ENCODE measurements at places on chromosomes 7 and 10.

DNA sequence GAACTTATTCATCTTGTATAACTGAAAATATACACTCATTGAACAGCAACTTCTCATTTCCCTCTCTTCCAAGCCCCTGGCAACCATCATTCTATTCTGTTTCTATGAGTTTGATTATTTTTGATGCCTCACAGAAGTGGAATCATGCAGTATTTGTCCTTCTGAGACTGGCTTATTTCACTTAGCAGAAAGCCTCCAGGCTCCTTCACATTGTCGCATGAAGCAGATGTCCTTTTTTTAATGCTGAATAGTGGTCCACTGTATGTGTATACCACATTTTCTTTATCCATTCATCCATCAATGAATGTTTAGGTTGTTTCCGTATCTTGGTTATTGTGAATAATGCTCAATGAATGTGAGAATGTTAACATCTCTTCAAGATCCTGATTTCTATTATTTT lies 238.2 kb upstream of the KLF14 start:
- DNase-seq = no peak

DNA sequence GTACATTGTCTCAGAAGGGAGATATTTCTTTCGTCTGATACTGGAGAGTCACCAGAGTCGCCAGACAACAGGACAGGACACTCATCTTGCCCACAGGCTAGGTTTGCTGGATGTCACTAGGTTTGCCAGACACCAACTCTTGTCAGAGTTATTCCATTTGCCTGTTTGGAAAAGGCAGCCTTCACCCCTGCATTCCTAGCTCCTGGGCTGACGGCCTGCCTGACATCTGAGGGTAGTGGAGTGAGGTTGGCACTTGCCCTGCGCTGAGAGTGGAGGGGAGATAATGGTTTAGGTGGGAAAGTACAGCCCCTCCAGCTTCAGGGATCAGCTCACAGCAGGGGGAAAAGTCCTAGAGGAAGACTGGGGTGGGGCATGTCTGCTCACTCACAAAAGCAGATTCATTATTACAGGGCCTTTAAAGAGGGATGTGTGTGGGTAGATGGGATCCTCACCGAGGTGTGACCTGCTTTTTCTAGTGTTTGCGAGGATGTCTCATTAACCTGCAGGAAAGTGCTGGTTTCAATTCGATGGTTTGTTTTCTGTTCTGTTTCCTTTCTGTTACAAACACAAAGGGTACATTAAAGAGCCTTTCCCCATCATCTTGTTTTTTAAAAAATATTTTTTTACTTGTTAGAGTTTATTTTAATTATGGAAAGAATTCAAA lies 79.3 kb upstream of the TNS3 start:
- peak; percentile 40 for DNase-seq

DNA sequence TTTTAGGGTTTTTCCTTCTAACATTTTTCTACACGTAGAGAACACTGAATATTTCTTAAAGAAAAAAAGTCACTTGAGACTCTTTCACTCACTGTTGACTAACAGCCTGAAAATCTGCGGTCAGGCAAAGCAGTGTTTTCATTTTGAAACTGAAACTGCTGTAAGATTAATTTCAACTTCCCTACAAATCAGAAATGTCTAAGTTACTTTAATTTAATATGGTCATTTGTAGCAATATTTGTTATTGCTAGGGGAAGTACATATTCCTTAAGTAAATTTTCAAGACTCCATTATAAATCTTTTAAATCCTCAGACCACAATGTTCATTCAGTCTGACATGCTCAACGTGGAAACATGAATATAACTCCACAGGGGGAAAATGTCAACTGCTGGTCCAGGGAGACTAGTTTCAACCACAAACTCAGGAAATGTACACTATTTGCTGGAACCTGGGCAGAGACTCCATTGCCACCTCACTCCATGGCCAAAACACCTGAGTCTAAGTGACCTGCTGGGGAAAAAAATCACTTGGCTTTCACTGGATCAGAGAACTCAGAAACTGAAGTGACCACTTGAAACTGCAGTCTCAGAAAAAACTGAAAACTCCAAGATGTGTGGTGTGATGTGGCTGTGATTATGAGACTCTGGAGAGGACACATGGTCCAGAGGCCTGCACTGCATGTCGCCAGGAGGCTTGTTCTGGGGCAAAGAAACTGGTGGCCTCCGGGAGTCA lies 161.2 kb downstream of the TAX1BP1 start:
- DNase-seq = no peak

GRCh38 chr7:42359946-42360345 lies 122.9 kb upstream of the GLI3 start:
- no peak for DNase-seq

DNA sequence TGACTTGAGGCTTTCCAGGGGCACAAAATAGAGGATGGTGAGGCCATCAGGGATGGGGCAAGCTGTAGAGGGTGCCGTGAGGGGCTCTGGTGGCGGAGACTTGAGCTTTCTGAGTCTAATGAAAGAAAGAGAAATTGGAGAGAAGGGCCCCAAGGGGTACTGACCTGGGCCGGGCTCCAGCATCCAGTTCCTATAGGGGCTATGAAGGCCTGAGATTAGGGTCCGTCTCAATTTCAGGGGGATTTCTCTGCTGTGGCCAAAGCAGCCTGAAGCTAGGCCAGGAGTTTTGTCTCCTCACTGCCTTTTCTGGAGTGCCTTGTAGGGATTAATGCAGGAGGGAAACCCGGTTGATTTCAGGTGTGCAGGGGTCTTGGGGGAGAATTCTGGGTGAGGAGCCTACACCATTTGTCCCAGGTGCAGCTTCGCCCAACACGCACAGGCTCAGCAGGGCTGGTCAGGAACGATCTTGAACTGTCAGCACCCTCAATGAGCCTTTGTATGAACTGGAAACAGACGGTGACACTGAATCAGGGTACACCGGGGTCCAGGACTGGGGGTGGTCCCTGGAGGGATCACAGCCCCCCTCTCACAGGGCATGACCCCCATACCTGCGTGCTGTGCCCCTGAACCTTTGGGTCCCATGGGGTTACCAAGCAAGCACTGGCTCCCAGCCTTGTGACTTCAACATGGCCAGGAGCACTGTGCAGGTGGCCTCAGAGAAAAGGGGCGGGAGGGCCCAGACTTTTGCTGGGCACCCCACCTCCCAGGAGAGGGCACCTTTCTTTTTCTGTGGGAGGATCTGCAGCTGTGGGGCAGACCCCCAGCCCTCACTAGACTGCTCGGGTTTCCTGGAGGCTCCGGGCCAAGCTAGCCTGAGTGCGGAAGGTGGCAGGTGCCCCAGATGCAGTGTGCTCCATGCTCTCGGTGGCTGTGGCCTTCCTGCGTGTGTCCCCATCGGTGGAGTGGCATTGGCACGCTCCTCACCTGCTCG lies 122.9 kb upstream of the RET start:
- no peak for DNase-seq

DNA sequence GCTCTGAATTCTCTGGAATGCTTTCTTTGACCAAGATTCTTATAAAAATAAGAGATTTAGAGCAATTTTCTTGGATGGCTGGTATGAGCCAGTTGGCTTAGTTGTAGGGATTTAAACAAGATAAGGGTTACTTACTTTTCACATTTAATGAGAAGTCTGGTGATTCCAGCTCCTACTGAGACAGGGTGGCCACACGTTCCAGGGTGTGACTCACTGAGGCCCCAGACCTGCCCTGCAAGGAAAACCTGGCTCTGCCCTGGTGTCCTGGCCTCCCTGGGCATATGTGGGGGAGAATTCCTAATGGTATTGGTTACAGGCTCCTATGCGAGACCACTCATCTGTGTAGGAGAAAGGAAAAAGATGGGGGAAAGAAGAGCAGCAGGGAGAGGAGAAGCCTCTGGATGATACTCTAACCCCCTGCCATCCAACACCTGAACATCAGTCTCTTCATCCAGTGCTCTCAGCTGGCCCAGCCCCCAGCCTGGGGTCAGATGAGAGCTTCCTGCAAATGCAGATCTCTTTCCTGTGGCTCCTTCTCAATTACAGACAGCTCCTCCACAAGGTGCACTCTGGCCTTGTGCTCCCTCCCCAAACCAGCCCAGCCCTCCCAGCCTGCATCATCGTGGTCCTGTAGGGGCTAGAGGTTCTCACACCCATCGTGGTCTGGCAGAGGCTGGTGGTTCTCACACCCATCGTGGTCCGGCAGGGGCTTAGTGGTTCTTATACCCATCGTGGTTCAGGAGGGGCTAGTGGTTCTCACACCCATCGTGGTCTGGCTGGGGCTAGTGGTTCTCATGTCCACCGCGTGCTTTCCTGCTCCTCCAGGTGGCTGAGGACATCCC lies 139.9 kb downstream of the EGFR start:
- peak; percentile 60 for DNase-seq

- DNase-seq = no peak
Measured at GRCh38 chr7:76310102-76310957, 7.9 kb downstream of the HSPB1 start.

DNA sequence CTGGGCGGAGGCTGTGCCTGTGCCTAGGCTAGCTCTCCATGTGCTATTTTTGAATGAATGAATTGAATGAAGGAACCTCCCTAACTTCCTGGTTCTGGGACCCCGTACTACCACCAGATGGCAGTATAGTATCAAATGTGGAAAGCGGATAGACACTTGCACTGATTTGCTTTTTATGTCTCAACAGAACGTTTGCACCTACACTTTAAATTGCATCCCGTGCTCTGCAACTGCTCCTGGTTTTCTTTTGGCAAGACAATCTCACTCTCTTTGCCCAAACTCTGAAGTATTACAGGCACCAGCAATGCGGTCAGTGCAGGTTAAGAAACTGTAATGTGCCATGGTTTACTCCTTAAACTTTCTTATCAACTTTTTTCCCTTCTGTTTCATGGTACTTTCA lies 6.5 kb downstream of the FZD8 start:
- DNase-seq = no peak

DNA sequence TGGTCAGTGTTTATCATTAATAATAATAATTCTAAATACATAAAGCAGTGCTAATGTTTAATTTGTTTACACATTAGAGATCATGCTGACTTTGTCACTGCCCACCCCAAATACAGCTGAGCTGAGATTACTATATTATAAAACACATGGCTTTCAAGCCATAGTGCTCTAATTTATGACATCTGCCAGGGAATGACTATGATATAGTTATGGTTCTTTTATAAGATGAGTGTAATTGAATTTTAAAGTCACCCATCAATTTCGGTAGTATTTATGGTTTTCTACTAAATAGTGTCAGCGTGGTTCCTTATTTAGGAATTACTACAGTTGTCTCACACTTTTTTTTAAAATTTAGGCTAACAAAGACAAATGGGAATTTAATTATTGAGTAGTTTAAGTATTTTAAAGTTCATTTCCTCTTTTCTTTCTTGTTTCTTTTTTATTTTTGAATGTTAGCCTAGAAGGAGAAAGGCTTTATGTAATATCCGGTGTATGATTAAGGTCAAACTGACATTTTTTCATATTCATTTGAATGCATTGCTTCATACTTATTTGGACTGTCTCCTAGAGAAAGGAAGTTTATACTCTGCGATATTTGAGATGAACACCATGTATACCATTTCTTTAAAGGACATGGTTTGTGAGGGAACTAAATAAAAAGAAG lies 3.9 kb downstream of the CDK14 start:
- peak; percentile 24 for DNase-seq

DNA sequence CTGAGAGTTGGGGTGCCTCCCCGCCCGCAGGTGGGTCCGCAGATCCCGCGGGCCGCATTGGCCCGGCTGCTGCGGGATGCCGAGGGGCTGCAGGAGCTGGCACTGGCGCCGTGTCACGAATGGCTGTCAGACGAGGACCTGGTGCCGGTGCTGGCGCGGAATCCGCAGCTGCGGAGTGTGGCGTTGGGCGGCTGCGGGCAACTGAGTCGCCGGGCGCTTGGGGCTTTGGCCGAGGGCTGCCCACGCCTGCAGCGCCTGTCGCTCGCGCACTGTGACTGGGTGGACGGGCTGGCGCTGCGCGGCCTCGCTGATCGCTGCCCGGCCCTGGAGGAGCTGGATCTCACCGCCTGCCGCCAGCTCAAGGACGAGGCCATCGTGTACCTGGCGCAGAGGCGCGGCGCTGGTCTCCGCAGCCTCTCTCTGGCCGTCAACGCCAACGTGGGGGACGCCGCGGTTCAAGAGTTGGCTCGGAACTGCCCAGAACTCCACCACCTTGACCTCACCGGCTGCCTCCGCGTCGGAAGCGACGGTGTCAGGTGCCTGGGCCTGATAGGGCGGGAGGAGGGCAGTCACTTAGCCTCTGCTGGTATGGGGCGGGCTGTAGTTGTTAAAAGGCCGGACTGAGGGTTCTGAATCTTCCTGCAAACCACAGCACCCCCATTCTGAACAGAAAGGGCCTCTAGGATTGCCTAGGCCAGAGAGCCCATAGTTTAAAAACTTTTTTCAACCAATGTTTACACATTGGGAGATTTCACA lies 1.3 kb downstream of the FBXL15 start:
- DNase-seq = no peak

DNA sequence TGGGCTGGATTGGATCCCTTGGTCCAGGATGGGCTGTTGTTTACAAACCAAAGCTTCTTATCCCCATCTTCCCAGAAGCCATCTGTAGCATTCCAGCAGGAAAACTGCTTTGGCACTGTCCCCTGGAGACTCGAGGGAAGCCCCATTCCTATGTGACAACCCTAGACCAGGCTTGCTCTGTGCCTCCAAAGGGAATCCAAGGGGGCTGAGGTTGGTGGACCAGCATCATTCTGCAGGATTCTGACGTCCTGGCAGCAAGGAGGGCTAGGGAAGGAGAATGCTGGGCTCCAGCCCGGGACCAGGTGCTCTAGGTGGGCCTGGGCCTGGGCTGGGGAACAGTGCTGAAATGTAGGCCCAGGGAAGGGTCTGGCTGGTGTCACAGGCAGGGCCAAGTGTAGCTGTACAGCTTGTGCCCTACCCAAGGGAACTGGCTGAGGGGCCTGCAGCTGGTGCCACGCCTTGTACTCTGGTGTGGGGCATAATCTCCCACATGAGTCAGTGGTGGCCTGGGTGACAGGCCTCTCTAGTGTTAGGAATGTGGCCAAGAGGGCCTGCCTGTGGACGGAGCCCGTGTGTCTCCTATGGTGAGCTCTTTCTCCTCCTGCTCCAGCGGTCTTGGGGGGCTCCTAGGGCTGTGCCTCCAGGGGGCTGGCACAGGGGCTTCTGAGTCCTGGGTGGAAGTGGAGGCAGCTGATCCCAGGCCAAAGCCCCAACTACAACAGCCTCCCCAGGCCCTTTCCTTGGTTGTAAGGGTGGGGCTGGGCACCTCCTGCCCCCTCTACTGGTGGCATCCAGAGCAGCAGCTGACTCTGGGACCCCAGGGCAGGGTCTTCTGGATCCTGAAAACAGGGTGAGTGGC lies 25.2 kb downstream of the TRIM8 start:
- DNase-seq = no peak

DNA sequence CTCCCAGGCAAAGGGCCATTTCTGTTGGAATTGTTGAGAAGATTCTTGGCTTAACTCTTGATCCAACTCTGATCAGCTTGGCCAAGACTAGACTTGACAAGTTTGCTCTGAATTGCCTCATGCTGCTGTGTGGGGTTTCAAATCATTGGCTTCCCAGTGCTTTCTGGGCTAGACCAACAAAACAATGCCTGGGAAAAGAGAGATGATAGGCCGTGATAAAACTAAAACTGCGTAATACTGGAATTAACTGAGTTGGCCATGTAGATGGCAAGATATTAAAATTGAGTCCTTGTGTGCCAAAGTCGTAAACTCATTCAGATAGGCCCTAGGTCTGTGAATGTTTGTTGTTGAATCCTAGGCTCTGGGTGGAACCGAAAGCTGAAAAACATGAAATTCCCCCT lies 222.6 kb downstream of the MGMT start:
- DNase-seq = no peak

- no peak for DNase-seq
Measured at GRCh38 chr10:72034040-72034499, 54.3 kb downstream of the SPOCK2 start.

All from kidney (tissue), 22 donors.